ENCODE measurements at places on chromosomes 1 and 21.

DNA sequence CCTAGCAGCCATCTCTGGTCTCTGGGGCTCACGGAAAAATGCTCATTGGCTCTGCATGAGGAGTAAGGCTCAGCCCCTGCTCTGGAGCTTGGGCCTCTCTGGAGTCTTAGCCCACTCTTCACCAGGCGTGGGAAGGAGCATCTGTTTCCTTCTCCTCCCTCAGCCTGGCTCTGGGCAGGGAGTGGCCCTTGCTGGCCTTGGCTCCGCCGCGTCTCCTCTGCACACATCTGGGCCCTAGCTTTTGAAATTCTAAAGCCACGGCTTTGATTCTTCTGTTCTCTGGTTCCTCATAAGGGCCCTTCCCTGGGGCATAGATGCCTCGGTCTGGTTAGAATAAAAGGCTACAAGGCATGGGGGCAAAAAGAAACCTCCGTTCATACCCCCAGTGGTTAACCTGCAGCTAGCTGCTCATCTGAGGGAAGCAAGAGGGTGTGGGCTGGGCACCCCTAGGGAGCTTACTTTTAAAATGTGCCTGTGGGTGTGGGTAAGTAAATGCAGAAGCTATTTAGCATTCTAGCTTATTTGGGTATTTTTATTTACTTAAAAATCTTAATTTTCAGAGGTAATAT lies 145.6 kb downstream of the CAMTA1 start:
- no peak for DNase-seq

GRCh38 chr1:229093609-229094336 lies 177.1 kb upstream of the RAB4A start:
- DNase-seq = no peak

DNA sequence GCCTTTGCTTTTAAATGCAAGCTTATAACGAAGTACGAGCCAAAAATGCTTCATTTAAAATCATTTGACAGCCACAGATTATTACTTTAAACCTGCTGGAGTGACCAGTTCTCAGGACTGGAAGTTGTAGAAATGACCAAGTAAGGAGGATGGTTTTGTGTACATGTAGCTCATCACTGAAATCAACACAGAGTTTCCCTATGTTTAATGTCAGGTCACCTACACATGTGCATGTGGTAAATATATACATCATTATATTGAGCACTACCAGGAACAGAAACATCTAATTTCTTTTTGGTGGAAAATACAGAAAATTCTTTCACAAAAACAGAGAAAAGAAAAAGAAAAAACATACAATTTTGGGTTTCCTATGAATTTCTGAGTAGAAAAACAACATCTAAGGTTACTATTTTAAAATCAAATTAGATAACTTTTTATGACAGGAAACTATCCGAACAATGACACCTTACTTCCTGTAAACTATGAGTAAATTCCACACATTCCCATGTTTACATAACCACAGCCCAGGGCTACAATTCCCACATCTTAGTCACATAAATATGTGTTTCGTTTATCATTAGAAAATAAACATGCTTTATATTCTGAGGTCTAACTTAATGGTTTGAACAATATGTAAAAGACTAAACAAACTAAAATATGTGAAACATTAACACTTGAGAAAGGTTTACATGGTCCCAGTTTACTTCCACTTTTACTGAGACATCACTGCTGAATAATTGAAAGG lies 73.6 kb downstream of the ZNF281 start:
- DNase-seq = no peak

DNA sequence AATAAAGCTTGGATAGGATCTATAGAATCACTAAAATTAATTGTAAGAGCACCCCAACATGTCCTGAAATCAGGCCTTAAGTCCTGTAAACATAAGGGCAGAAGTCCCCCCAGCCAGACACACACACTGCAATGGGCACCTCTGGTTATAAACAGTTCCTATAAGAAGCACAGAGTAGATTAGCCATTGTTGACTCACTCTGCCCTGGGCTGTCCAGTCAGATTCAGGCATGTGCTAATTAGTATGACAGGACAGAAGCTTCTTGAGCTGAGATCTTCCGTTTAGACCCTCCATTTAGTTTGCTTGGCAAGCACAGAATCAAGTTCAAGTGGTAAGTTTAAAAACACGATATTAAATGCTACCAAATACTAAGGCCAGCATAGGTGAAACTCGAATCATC lies 11.8 kb upstream of the DENND1B start:
- DNase-seq = no peak

- DNase-seq = no peak
Measured at GRCh38 chr1:201696217-201696761, 132.7 kb upstream of the IPO9 start.

DNA sequence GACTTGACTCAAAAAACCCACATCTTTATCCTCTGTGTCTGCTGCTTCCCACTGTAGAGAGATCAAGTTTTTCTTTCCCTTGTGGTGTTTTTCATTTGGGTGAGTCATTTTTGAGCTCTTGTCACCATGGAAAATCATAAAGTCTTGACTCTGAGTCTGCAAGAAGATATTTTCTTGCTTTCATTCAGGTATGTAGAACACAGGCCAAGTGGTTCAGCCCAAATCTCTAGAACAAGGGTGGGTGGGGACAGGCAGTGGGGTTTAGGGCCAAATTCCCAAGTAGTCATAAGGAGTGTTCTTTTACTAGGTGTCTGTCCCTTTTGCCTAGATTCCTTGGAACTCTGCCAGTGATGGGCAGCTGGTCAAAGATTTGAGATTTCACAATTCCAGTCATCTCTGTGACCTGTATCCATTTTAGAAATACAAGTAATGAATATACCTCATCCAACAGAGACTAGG lies 21.5 kb upstream of the ARHGAP29 start:
- DNase-seq = no peak

GRCh38 chr1:51324251-51325010 lies 5.9 kb downstream of the TTC39A start:
- DNase-seq = no peak

- no peak for DNase-seq
Measured at GRCh38 chr1:44168520-44169098, 27.2 kb upstream of the KLF18 start.

- DNase-seq = no peak
Measured at GRCh38 chr1:10146391-10146790, 64.0 kb upstream of the KIF1B start.

DNA sequence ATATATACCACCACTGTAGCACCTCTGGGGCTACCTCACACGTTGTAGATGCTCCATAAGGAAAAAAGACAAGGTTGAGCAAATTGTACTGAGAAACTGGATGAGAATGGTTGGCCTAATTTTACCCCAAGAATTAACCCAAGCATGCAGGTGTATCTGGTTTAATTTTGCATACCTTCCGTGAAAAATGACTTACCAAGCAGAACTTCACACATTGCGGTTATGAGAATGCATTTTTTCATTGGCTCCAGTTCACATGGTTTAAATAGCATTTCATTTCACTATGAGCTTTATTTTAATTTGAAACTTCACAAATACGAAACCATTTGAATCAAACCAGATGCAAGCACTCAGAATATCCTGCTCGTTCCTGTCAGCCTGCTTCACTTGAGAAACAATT lies 512.2 kb downstream of the LTN1 start:
- no peak for DNase-seq

GRCh38 chr1:168521401-168522000 lies 22.3 kb downstream of the XCL2 start:
- no peak for DNase-seq

- no peak for DNase-seq
Measured at GRCh38 chr21:17781524-17781923, 37.6 kb downstream of the C21orf91 start.

GRCh38 chr1:234918961-234919761 lies 209.5 kb downstream of the TOMM20 start:
- DNase-seq = no peak

DNA sequence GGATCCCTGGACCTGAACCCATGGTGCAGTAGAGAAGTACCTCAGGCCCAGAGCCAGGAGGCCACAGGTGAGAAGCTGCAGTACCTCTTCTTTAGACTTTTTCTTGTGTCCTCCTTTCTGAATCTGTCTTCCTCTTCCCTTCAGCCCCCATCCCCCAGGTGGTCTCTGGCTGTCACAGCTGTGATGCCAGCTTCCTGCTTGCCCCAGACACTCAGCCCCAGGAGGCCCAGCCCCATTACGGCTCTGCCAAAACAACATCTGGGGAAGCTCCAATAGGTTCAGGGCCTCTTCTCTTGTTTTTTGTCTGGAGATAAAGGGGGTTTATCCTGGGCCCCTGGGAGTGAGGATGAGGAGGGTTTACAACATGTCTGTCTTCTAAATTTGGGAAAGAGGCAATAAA lies 9.5 kb upstream of the BTG2 start:
- DNase-seq = no peak

GRCh38 chr1:206022766-206023165 lies 929 bp downstream of the CTSE start:
- no peak for DNase-seq

- DNase-seq = no peak
Measured at GRCh38 chr21:43861706-43862105, 3.3 kb upstream of the AGPAT3 start.

DNA sequence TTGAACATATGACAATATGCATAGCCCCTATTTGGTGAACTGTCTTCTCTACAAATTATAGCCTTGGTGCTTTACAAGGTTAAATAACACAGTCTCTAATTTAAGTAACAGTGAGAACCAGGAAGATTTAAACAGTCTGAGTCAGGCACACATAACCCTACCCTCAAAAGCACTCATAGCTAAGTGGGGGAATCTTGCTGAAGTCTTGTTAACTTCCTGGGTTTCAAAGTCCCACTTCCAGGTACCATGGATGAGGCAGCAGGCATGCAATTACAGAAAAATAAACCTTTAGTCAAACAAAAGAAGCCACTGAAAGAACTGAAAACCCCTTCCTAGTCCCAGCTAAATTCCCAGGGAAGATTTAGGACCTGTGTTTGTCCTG lies 147.6 kb downstream of the PBX1 start:
- no peak for DNase-seq

DNA sequence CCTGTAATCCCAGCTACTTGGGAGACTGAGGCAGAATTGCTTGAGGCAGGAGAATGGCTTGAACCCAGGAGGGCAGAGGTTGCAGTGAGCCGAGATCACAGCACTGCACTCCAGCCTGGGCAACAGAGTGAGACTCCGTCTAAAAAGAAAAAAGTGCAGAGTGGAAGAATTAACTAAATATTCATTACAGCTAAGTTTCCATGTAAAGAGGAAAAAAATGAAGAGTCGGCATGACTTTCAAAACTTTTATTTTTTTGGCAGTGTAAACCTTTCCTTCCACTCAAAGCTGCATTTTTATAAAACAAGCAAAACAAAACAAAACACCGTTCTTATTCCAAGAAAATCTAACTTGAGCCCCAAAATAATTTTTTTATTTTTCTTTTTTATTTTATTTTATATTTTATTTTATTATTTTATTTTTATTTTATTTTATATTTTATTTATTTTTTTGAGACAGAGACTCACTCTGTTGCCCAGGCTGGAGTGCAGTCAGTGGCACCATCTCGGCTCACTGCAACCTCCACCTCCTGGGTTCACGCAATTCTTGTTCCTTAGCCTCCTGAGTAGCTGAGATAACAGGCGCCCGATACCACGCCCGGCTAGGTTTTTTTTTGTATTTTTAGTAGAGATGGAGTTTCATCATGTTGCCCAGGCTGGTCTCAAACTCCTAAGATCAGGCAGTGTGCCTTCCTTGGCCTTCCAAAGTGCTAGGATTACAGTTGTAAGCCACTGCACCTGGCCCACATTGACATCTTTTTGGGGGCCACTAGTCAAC lies 62.9 kb downstream of the PACC1 start:
- DNase-seq = no peak

GRCh38 chr1:96234299-96234698 lies 487.3 kb upstream of the PTBP2 start:
- DNase-seq = no peak

DNA sequence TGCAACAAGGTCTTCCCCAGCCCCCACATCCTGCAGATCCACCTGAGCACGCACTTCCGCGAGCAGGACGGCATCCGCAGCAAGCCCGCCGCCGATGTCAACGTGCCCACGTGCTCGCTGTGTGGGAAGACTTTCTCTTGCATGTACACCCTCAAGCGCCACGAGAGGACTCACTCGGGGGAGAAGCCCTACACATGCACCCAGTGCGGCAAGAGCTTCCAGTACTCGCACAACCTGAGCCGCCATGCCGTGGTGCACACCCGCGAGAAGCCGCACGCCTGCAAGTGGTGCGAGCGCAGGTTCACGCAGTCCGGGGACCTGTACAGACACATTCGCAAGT lies 3.8 kb downstream of the ZBTB18 start:
- DNase-seq = peak; percentile 57

DNA sequence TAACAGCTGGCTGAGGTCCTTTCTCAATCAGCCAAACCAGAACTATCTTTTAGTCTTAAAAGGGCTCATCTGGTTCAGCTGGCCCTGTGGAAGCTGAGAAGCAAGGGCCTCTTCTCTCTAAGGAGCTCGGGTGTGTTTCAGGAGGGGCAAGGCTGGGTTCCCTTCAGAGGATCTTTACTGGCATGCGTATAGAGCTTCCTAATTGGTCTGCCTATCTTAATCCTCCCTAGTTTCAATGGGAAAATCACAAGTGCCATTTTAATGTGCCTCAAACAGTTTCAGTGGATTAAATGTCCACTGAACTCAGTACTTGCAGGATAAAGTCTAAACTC lies 81.5 kb upstream of the LBR start:
- no peak for DNase-seq

GRCh38 chr1:234489698-234490077 lies 10.7 kb upstream of the TARBP1 start:
- no peak for DNase-seq

- no peak for DNase-seq
Measured at GRCh38 chr1:114189398-114189797, 35.7 kb upstream of the SYT6 start.

DNA sequence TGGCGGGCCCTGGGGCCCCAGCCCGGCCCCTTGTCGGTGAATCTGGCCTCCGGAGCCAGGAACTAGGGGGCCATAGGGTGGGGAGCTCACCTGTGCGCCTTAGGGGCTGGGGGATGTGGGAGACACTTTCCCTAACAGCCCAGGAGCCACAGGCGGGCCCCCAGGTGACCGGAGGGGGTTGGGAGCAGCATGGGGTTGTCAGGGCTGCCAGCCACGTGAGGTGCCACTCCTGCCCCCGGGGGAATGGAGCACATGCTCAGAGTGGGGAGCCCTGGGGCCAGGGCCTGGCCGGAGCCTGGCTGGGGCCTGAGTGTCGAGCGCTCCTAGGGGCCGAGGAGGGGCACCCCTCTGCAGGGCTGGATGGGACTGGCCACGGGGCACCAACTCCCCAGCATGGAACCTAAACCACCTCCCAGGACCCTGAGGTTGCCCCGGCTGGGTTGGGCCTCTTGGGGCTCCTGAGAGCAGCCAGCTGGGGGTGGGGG lies 19.9 kb downstream of the PRXL2B start:
- no peak for DNase-seq

GRCh38 chr1:109543988-109544735 lies 4.3 kb upstream of the GNAI3 start:
- no peak for DNase-seq

DNA sequence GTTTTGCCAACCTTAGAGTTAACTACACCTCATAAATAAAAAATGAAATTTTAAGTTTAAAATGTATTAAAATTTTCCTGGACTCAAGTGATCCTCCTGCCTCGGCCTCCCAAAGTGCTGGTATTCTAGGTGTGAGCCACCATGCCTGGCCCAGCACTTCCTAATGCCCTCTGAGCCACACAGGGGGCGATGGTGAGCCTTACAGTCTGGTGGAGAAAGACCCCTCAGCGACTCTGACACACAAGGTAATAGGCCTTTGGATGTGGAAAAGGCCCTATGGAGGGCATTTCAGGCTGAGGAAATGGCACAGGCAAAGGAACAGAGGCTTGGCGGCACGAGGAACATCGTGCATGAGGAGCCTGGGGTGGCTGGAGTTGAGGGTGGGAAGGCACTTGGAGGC lies 6.7 kb downstream of the CITED4 start:
- DNase-seq = peak; percentile 29
